Stomach (tissue), 19 donors: ENCODE measurements at places on chromosomes 3 and 15. TPM values are rescaled to one million over a fixed set of nuclear protein-coding genes. Genes with fewer than 3 reads are reported as not detected.

CDC25A gene
- total RNA-seq, result 4.3 TPM

GRCh38 chr15:44788748-44789147, 52.4 kb downstream of the TRIM69 start:
- H3K27ac ChIP-seq, result no peak overlapping the region
- no peaks in the 10 kb centered on the region for H3K36me3 ChIP-seq
- H3K4me1 ChIP-seq, result peaks cover 8% of the 10 kb centered on the region
- DNase-seq, result no peak
- H3K27me3 ChIP-seq, result no peaks in the 10 kb centered on the region

- DNase-seq, result no peak
- H3K4me1 ChIP-seq, result no peaks in the 10 kb centered on the region
- H3K27me3 ChIP-seq, result no peaks in the 10 kb centered on the region
- H3K27ac ChIP-seq, result no peak overlapping the region
- no peaks in the 10 kb centered on the region for H3K36me3 ChIP-seq
Measured at GRCh38 chr3:167749728-167750127, 14.2 kb downstream of the SERPINI1 start.

ANO10 gene
- 3.6 TPM for total RNA-seq

DNA sequence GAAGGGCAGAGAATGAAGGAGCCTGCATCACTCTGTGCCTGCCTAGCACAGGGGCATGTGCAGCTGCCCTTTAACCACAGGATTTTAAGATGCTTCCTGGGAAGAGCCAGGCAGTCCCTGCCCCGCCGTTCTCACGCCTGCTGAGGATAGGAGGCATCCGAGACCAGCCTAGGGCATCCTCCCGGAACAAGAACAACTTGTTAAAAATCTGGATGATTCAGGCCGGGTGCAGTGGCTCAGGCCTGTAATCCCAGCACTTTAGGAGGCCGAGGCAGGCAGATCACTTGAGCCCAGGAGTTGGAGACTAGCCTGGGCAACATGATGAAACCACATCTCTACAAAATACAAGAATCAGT, 15.2 kb downstream of the NRROS start:
- H3K4me1 ChIP-seq, result peaks cover 23% of the 10 kb centered on the region
- H3K27me3 ChIP-seq, result no peaks in the 10 kb centered on the region
- H3K27ac ChIP-seq, result no peak overlapping the region
- H3K4me3 ChIP-seq, result no peak overlapping the region

KY gene
- total RNA-seq, result 3.6 TPM

GRCh38 chr3:124859025-124859424, 28.1 kb downstream of the ITGB5 start:
- no peak overlapping the region for H3K27ac ChIP-seq
- no peak for DNase-seq
- H3K36me3 ChIP-seq, result peaks cover 17% of the 10 kb centered on the region
- no peak overlapping the region for H3K4me3 ChIP-seq
- no peaks in the 10 kb centered on the region for H3K27me3 ChIP-seq
- H3K4me1 ChIP-seq, result peaks cover 47% of the 10 kb centered on the region

- no peaks in the 10 kb centered on the region for H3K27me3 ChIP-seq
- H3K4me1 ChIP-seq, result no peaks in the 10 kb centered on the region
- no peak overlapping the region for H3K27ac ChIP-seq
- no peak for DNase-seq
Measured at GRCh38 chr15:49530092-49530491, 90.5 kb downstream of the FAM227B start.

GRCh38 chr3:195770081-195770840, 41.5 kb downstream of the MUC4 start:
- no peak overlapping the region for H3K4me3 ChIP-seq
- DNase-seq, result no peak
- no peaks in the 10 kb centered on the region for H3K27me3 ChIP-seq
- no peak overlapping the region for H3K27ac ChIP-seq

- no peaks in the 10 kb centered on the region for H3K36me3 ChIP-seq
- H3K27ac ChIP-seq, result no peak overlapping the region
- H3K27me3 ChIP-seq, result no peaks in the 10 kb centered on the region
- peaks cover under 1% of the 10 kb centered on the region for H3K4me1 ChIP-seq
- H3K4me3 ChIP-seq, result no peak overlapping the region
Measured at GRCh38 chr3:126955004-126955790, 27.7 kb upstream of the PLXNA1 start.

CORO2B gene
- 0.89 TPM for total RNA-seq

- H3K4me1 ChIP-seq, result no peaks in the 10 kb centered on the region
- H3K27me3 ChIP-seq, result no peaks in the 10 kb centered on the region
- H3K36me3 ChIP-seq, result no peaks in the 10 kb centered on the region
Measured at GRCh38 chr3:87901141-87901540, 157.7 kb downstream of the CGGBP1 start.

- H3K4me3 ChIP-seq, result no peak overlapping the region
- no peak overlapping the region for H3K27ac ChIP-seq
- no peaks in the 10 kb centered on the region for H3K36me3 ChIP-seq
- no peak for DNase-seq
- H3K4me1 ChIP-seq, result no peaks in the 10 kb centered on the region
Measured at GRCh38 chr15:77856705-77857346, 220.7 kb downstream of the TBC1D2B start.

GRCh38 chr15:29849716-29850115, 27.4 kb upstream of the TJP1 start:
- no peaks in the 10 kb centered on the region for H3K27me3 ChIP-seq
- DNase-seq, result no peak
- H3K4me1 ChIP-seq, result no peaks in the 10 kb centered on the region
- H3K36me3 ChIP-seq, result no peaks in the 10 kb centered on the region
- no peak overlapping the region for H3K4me3 ChIP-seq
- H3K27ac ChIP-seq, result no peak overlapping the region

- peaks cover 15% of the 10 kb centered on the region for H3K36me3 ChIP-seq
- H3K4me1 ChIP-seq, result peaks cover 22% of the 10 kb centered on the region
- H3K27me3 ChIP-seq, result no peaks in the 10 kb centered on the region
- DNase-seq, result no peak
- no peak overlapping the region for H3K4me3 ChIP-seq
Measured at GRCh38 chr3:196044513-196044912, 37.4 kb downstream of the TFRC start.

GRCh38 chr15:74171965-74172541, 1.5 kb upstream of the ISLR start:
- peaks cover 10% of the 10 kb centered on the region for H3K36me3 ChIP-seq
- H3K4me1 ChIP-seq, result peaks cover 23% of the 10 kb centered on the region

GRCh38 chr3:123524981-123525380, 59.9 kb downstream of the HACD2 start:
- H3K4me3 ChIP-seq, result no peak overlapping the region
- H3K27me3 ChIP-seq, result no peaks in the 10 kb centered on the region
- peaks cover 42% of the 10 kb centered on the region for H3K36me3 ChIP-seq

GRCh38 chr15:59649603-59650002, 7.7 kb downstream of the GTF2A2 start:
- peaks cover 18% of the 10 kb centered on the region for H3K4me1 ChIP-seq
- H3K4me3 ChIP-seq, result no peak overlapping the region
- no peak overlapping the region for H3K27ac ChIP-seq
- H3K36me3 ChIP-seq, result peaks cover 90% of the 10 kb centered on the region
- DNase-seq, result no peak
- no peaks in the 10 kb centered on the region for H3K27me3 ChIP-seq

- no peak overlapping the region for H3K27ac ChIP-seq
- peaks cover 50% of the 10 kb centered on the region for H3K4me1 ChIP-seq
- no peak overlapping the region for H3K4me3 ChIP-seq
- no peak for DNase-seq
- H3K27me3 ChIP-seq, result no peaks in the 10 kb centered on the region
Measured at GRCh38 chr15:95262866-95263564, 1031.7 kb downstream of the MCTP2 start.
